Bone marrow (tissue), 2 donors: ENCODE measurements at places on chromosomes 5 and 9.

DNA sequence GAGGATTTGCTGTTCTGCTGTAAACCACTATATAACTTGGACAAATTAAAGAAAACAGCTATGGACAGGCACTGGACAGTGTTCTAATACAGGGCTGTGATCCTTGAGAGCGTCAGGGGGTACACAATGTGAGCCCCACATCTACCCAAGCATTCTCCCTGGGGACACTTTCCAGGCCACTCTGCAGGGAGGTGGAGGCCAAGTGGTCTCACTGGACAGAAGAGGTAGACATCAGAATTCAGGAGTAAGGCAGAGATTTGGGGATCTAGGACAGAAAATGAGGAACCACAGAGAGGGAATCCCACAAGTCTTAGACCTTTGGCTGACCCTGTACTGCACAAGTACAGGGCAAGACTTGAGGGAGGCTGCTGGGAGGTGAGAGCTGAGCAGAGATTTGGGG lies 3.8 kb upstream of the IGFBPL1 start:
- DNase-seq, result no peak

- no peak for DNase-seq
Observed at GRCh38 chr5:148823871-148824270, 2.5 kb upstream of the ADRB2 start.

DNA sequence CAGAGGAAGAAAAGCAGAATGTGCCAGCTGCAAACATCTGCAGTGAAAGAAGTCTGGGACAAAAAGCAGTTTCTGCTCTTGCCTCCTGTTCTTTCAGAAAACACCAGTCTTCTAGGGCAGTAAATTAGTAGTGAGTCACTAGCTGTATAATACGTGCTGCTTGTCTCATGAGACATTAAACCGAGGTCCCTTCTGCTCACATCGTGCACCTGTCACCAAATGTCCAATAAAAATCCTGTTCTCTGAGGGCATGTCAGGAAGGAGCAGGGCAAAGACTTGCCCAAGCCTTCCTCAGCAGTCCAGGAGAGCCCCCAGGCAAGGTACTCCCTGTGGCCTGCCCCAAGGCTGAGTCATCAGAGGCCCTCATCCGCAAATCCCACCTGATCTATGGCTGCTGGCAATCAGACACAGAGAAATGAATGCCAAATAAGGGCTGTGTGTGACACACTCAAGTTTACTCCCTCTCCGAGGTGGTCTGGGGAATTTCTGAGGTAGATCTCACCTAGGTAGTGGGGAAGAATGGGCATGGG lies 255.3 kb upstream of the SMARCA2 start:
- DNase-seq, result no peak

DNA sequence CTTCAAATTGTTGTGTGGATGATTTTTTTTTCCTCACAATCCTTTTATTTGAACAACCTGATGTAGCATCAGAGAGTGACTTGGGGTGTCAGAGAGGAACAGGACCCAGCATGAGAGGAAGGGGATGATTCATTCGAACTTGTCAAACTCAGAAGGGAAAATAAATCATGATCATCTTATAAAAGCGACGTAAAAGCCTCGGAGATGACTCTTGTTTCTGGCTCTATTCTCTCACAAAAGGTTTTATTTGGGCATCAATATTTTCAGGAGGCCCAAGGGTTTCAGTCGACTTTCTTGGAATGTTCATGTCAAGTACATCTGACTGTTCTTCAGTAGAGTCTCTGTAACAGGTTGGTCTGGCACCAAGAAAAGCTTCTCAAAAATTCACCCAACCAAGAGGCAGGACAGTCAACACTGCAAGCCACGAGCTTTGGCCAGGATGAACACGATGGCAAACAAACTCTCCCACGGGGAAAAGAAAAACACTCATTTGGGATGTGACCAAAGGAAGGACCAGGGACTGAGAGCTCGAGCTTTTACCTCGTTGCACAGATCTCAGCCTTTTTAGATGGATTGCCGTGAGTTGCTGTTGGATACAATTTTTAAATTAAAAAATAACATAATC lies 55.1 kb downstream of the ANKH start:
- no peak for DNase-seq

GRCh38 chr9:99392986-99393385 lies 170.9 kb downstream of the SEC61B start:
- no peak for DNase-seq
